ENCODE measurements at places on chromosomes 5 and 9. TPM values are rescaled to one million over a fixed set of nuclear protein-coding genes. Genes with fewer than 3 reads are reported as not detected.

The DRD1 gene
- 0.45 TPM for total RNA-seq

The PCDHB3 gene
- total RNA-seq = 2.0 TPM

The SH3TC2 gene
- 1.1 TPM for total RNA-seq

The HBEGF gene
- total RNA-seq = 14.5 TPM

The PPP2R2B gene
- 27.3 TPM for total RNA-seq

The DNAI1 gene
- total RNA-seq = not detected

The PAPPA gene
- total RNA-seq = 13.2 TPM

The SLC34A1 gene
- total RNA-seq = not detected

The ZNF618 gene
- total RNA-seq = 17.3 TPM

The IL4 gene
- not detected for total RNA-seq

The IFNA10 gene
- total RNA-seq = not detected

The HCN1 gene
- not detected for total RNA-seq

The EQTN gene
- total RNA-seq = 0.78 TPM

The ITGA2 gene
- total RNA-seq = 5.2 TPM

The MZB1 gene
- total RNA-seq = 1.3 TPM

The PCDHGC5 gene
- total RNA-seq = 2.8 TPM

The C8G gene
- 0.90 TPM for total RNA-seq

The PCDHGA5 gene
- 11.5 TPM for total RNA-seq

The RAB14 gene
- 52.7 TPM for total RNA-seq

The TRIP13 gene
- 0.84 TPM for total RNA-seq

The EFNA5 gene
- 11.8 TPM for total RNA-seq

The PLPP7 gene
- total RNA-seq = 6.6 TPM

The CCL27 gene
- total RNA-seq = not detected

The GPX8 gene
- 49.8 TPM for total RNA-seq

All from aorta (tissue), 5 donors.